ENCODE measurements at places on chromosomes 5 and 9. TPM values are rescaled to one million over a fixed set of nuclear protein-coding genes. Genes with fewer than 3 reads are reported as not detected.

- peak; percentile 91 for DNase-seq
Measured at GRCh38 chr9:133238851-133239532, 29.9 kb upstream of the OBP2B start.

DNA sequence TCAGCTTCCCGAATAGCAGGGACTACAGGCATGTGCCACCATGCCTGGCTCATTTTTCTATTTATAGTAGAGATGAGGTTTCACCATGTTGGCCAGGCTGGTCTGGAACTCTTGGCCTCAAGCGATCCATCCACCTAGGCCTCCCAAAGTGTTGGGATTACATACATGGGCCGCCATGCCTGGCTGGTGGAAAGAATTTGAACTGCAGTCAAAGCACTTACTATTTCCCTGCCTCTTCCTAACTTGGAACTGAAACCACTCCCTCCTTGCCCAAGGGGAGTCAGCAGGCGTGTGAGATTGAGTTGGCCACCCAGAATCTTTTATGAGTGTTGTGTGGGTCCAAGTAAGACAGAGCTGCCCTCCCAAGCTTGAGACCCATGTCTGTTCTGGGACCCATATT lies 86.1 kb upstream of the PTPN3 start:
- DNase-seq, result no peak

- no peak for DNase-seq
Measured at GRCh38 chr5:133393776-133394476, 218.4 kb downstream of the FSTL4 start.

DNA sequence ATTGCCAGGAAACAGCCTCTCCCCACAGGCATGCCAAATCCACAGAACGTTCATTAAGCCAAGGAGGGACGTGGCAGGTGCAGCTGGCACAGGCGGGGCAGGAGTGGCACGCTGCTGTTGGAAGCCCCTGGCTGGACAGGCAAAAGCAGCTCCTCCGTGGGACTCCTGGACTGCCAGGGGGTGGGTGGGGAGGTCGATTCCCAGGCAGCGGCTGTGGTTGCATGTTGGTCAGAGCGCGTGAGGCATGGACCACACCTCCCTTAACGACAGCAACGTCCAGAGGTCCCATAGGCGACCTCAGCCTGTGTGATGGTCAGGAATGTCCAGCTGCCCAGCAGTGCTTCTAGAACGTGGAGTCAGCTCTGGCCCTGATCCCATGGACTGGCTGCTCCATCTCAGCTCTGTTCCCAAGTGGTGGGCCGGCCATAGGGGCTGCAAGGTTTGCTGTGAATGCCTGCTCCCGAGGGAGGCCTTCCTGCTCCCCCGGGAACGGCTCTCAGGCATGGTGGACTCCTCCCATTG lies 6.9 kb downstream of the SLC6A19 start:
- DNase-seq, result no peak

DNA sequence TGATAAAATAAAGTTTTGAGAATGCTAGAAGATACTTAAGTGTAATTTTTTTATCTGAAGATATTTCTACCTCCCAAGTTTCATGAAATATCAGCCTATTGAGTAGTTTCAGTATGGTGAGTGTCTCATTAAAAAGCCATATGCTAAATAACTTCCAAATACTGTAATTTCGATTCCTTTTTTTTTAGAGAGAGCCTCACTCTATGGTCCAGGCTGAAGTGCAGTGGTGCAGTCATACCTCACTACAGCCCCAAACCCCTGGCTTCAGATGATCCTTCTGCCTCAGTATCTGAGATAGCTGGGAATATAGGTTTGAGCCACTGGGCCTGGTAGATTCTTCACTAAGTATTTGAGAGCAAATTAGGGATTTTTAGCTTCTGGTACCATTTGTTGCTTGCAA lies 24.5 kb downstream of the CDC42SE2 start:
- no peak for DNase-seq

Gene SEMA5A
- 38.9 TPM for total RNA-seq

Gene BTNL9
- 99.8 TPM for total RNA-seq

- no peak for DNase-seq
Measured at GRCh38 chr9:1922026-1922425, 93.1 kb upstream of the SMARCA2 start.

- no peak for DNase-seq
Measured at GRCh38 chr5:126527892-126528291, 67.1 kb downstream of the ALDH7A1 start.

Gene CTXN3
- not detected for total RNA-seq

DNA sequence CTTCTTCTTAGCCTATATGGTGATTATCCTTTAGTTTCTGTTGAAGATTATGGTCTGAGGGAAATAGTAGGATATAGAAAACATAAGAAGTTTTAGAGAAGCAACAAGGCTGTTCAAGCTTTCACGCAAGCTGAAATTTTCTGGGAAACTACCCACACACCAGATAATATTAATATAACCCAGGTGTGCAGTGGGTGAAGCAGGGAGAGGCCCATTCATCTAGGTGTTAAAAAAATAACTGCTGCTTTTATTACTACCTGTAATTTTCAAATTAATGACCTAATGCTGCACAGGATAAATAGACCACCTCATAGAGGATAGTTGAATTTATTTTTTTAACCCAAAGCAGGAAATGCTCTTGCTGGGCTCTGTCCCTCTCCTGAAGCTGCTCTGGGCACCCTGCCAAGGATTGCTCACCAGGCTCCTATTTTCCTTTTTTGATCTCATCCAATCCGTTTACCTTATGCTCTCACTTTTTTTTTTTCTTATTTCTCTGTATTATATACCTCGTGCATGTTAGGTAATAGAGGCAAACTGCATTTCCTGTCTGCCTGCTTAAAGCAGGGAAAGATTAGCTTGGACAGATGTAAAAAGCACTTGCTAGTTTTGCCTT lies 124.3 kb upstream of the SLC12A2 start:
- DNase-seq, result peak; percentile 71

DNA sequence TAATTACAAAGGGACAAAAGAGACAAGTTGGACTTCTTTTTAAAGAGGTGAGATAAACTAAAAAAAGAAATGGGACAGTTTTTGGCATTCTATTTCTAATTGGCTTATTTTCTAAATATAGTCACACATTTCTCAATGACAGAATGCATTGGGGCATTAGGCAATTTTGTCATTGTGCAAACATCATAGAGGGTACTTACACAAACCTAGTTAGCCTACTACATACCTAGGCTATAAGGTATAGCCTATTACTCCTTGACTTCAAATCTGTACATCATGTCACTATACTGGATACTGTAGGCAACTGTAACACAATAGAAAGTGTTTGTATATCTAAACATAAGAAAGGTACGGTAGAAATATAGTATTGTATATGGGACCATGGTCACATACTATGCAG lies 56.1 kb downstream of the LSM11 start:
- no peak for DNase-seq

All from upper lobe of right lung (tissue), 1 donor.